ENCODE measurements at places on chromosomes 5 and 9.

DNA sequence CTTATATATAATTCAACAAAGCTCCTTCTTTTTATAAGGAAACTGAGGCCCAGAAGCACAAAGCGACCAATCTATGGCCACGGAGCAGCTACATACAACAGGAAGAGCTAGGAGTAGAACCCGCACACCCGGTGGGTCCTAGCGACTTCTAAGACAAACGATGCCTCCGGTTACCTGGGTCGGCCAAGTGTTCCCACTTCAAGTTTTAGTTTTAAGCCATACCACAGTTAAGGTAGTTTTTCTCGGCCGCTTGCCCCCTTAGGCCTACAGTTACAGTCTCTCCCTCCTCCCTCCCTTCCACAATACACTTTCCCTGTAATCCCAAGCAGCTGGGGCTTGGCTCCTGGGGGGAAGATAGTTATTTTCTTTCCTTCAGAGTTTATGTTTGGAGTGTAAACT lies 533 bp downstream of the SREK1IP1 start:
- peak; percentile 54 for DNase-seq

- peak; percentile 61 for DNase-seq
Measured at GRCh38 chr5:93607367-93608258, 24.6 kb downstream of the NR2F1 start.

DNA sequence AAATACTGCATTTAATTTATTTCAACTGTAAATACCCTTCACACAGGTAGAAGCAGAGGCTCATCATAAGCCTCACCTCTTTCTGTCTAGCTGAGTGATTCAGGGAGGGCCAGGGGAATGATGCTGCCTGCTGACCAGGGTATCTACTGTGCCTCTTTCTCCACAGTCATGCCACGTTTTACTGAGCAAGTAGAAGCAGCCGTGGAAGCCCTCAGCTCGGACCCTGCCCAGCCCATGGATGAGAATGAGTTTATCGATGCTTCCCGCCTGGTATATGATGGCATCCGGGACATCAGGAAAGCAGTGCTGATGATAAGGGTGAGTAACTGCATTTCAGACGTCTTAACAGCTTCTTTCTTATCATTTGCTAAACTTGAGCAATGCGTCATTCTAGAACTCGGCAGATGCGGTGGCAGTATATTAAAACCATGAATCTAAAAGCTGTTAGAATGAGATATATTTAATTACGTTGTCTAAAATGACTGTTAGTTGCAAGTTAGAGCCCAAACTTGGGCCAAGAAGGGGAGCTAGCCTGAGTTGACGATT lies 50.0 kb upstream of the LRRTM2 start:
- DNase-seq, result peak; percentile 76

DNA sequence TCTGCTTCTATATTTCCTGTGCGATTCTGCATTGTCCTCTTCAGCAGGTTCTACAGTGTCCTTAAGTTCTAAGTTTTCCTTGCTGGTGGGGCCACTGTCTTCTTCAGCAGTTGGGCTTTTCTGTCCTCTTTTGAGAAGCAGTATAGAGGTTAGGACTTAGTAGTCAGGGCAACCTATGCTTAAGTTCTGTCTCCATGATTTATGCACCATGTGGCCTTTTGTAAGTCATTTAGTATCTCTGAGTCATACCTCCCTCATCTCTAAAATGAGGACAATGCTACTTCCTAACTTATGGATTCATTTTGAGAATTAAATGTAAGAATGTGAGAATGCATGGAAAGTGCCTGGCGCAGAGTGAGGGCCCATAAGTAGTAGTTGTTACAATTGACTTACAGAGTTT lies 46.8 kb downstream of the GRIN3A start:
- no peak for DNase-seq

DNA sequence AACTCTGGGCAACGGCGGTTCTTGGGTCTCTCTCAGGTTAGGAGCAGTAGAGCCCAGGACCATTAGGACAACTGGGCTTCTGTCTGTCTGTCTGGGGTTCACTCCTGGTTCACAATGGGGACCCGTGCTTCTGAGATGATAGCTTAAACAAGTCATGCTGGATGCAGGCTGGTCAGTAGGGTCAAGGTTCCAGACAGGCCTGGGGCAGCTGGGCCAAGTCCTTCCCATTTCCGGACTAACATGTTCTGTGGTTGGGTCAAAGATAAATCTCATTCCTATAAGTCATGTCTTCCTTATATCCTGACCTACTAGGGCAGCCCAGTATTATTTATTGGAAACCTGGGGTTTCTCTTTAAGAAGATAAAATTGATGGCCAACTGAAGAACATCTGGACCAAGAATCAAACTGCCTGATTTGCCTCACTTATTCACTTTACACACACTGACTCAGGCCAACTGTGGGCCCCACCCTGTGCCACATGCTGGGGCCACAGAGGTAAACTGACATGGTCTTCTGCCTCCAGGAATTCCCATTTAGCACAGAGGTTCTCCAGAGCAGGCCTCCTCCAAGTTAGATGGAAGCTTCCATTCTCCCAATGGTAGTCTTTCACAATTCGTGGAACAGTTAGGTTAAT lies 8.3 kb downstream of the HDHD3 start:
- DNase-seq, result no peak

DNA sequence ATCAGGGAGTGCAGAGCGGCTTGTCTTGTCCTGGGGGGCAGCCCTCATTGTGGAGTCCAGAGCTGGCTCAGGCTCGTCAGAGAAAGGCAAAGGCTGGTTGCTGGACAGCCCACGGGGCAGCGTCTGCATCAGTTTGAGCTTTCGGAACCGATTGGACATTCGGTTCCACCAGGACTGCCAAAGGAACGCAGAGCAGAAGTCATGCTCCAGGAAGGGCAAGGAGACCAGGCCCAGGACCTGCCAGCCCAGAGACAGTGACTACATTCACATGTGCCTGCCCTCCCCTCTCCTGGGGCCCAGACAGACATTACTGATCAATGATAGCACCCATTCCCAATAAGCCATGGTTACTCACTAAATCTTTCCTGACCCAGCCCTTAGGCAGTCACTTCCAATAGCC lies 18.1 kb downstream of the ANKS6 start:
- no peak for DNase-seq

DNA sequence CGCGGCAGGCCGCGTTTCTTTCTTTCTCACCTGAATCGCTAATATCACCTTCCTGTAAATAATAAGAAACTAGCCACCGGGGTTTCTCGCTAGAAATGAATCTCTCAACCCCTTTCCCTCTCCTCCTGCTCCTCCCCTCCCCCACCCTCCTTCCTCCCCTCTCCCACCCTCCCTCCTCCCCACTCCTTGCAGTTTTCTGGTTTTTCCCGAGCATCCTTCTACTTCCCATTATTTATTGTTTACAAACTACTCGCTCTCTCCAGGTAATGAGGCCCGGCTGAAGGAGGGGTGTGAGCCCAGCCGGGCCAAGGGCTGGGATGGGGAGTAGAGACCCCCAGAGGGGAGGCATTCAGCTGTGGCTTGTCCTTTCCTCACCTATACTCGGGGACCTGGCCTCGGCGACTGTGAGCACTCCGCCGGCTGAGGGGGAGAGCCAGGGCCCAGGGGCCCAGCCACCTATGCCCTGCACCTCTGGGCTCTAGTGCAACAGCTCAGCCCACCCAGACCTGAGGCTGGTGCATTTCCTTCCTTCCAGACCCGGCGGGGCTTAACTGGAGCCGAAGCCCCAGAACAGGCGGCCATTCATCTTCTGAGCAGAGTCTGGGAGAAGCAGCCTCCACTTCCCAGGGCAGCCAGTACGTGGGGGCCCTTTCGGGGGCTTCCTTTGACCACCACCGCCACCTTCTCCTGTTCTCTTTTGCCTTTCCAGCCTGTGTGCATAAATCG lies 2.1 kb upstream of the IRX4 start:
- no peak for DNase-seq

DNA sequence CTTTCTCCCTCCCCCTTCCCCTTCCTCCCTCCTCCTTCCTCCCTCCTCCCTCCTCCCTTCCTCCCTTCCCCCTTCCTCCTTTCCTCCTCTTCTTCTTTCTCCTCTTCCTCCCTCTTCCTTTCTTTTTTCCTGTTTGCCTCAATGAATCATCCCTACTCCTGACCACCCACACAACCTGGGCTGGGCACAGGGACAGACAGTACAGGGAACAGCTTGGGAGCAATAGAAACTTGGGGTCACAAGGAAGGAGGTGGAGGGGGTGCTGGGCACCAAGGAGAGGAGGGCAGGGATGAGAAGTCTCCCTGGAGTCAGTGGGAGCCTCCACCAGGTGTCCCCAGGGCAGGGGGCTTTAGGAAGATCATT lies 5.0 kb downstream of the TTC16 start:
- DNase-seq, result no peak

GRCh38 chr5:88680253-88681132 lies 202.5 kb downstream of the MEF2C start:
- peak; percentile 36 for DNase-seq

- DNase-seq, result peak; percentile 48
Measured at GRCh38 chr5:93072831-93073459, 508.1 kb downstream of the NR2F1-AS1 start.

- DNase-seq, result no peak
Measured at GRCh38 chr5:161851691-161852299, 3.9 kb downstream of the GABRA1 start.

DNA sequence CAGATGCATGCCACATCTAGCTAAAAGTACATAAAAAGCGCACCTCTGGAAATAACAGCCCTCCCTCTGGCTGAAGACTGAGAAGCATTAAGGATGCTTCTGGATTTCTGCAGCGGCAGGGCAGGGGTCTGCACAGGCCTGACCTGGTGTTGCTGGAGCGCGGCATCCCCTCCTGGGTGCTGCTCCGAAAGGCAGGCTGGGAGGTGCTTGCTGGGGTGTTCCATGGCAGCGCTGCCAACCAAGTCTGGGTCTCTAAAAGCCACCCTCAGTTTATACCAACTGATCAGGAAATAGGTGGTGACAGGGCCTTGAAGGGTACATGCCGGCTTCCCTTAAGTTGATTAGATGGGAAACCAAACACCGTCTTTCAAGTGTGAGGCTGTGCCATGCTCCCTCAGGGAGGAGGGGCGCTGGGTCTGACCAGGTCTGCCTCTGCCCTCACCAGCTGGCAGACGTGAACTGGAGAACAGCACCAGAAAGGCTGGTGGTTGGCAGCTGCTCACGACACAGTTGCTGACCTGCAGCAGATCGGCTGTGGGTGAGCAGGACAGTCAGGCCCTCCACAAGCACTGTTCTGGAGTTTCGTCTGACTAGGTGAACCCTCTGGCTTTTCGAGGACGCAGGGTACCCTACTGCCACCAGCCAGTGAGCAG lies 81.6 kb downstream of the DAP start:
- DNase-seq, result no peak

DNA sequence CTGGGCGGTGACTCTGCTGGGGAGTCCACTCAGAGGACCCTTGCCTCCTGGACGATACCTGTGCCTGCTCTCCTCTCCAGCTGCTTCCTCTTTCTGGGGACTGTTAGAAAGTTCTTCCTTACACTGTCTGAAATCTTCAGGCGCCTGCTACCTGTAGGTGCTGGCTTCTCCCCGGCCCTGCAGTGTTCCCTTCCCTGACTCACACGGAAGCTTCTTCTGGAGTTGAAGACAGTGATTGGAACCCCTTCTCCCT lies 562 bp downstream of the GSN start:
- DNase-seq, result no peak

- DNase-seq, result no peak
Measured at GRCh38 chr5:32645246-32645645, 59.9 kb downstream of the SUB1 start.

GRCh38 chr5:81778642-81779041 lies 27.7 kb upstream of the SSBP2 start:
- no peak for DNase-seq

DNA sequence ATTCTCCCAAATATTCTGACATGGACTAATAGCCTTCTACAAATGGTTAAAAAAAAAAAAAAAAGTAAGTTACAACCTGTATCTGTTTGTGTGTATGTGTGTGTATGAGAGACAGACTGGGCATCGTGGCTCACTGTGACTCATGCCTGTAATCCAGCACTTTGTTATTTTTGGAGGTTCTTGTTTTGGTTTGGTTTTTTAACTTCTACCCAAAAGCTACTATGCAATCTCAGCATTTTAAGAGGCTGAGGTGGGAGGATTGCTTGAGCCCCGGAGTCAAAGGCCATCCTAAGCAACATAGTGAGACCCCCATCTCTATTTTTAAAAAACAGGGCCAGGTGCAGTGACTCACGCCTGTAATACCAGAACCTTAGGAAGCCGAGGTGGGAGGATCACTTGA lies 17.6 kb upstream of the HAVCR1 start:
- peak; percentile 19 for DNase-seq

- DNase-seq, result no peak
Measured at GRCh38 chr5:80191991-80192398, 63.9 kb downstream of the SERINC5 start.

GRCh38 chr5:144308906-144309670 lies 138.4 kb downstream of the KCTD16 start:
- peak; percentile 49 for DNase-seq

GRCh38 chr9:87067426-87067825 lies 120.1 kb upstream of the GAS1 start:
- DNase-seq, result peak; percentile 44

DNA sequence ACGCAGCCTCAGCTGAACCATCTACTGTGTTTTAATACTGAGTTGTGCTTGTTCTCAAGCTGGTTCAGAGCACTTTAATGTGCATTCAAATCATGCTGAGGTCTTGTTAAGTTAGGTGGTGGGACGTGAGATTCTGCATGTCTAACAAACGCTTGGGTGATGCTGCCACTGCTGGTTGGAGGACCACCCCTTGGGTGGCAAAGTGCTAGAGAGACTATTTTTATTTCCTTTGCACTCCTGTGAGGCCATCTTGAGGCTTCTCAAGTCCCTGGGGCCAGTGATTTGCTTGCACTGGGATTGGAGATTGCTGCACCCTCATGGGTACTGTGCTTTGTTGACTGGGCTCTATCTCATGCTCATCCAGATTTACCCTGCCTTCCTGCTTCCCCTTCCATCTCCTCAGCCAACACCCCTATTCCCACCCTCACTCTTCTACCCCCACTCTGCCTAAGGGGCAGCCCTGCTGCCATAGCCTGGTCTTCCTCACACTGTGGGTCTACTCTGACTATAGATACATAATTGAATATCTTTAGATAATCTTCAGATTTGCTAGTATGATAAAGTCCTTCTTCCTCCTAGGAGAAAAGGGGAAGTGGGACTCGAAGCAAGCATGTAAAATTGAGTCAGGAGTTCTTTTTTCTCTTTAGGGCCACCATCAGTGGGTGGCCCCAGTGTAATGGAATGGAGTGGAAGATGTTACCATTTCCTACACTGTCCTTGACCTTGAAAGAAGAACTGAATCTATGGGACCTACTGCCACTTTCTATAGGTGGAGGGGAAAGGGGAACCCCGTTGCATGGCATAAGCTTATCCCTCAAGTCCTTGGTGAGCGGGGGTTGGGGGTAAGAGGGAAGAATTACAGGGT lies 45.1 kb upstream of the SUB1 start:
- DNase-seq, result no peak

DNA sequence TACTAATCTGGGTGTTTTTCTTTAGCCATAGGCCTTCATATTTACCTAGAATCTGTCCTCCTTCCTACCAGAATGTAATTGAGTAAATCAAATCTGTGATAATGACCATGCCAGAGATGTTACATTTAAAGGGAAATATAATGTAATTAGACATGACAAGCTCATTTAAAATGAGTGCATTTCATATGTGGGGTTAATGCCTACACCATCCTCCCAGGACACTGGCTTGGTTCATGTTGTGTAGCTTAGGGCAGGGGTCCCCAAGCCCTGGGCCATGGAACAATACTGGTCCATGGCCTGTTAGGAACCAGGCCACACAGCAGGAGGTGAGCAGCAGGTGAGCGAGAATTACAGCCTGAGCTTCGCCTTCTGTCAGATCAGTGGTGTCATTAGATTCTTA lies 276.9 kb upstream of the DAP start:
- DNase-seq, result no peak

Measured in fibroblast of villous mesenchyme (primary cell).